KBM-7 (cell line): ENCODE measurements at places on chromosomes 3 and 15.

DNA sequence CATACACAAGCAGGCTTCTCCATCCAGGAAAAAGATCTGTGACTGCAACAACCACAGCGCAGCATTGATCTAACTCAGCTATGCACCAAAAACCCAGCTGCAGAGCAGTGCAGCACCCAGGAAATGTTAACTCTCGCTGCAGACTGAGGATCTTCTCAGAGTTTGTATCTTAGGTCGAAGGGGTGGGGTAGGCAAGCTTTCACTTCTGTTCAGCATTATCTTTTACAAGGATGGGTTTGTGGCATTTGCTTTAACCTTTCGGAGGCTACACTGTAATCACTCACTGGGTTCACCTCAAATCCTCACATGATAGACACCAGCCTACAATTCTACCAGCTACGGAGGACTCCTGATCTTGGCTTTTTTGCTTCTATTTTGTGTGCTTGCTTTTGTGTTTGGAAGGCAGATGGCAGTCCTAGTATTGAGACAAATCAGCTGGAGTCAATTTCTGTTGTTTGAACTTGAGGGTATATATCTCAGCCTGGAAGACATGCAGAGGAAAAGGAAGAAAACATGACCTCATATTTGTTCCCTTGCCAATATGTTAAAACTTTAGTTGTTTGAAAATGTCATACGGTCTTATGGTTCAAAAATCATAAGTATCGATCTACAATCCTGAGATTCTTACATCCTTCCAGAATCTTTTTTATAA is 25.2 kb downstream of the LRRK1 start:
- DNase-seq: no peak

DNA sequence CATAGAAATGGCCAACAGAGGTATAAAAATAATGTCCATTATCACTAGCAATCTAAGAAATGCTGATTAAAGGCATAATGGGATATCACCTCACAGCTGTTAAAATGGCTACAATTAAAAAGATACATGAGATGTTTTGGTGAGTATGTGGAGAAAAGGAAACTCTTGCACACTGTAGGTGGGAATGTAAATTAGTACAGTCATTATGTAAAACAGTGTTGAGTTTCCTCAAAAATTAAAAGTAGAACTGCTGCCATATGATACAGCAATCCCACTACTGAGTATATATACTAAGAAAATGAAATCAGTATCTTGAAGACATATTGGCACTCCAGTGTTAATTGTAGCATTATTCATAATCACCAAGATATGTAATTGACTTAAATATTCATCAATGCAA is 982.2 kb upstream of the EPHA6 start:
- no peak for DNase-seq

GRCh38 chr3:128402998-128403397 is 63.7 kb downstream of the DNAJB8 start:
- no peak for DNase-seq

GRCh38 chr3:41431386-41431785 is 232.1 kb downstream of the CTNNB1 start:
- no peak for DNase-seq
